ENCODE measurements at places on chromosomes 5 and 9.

DNA sequence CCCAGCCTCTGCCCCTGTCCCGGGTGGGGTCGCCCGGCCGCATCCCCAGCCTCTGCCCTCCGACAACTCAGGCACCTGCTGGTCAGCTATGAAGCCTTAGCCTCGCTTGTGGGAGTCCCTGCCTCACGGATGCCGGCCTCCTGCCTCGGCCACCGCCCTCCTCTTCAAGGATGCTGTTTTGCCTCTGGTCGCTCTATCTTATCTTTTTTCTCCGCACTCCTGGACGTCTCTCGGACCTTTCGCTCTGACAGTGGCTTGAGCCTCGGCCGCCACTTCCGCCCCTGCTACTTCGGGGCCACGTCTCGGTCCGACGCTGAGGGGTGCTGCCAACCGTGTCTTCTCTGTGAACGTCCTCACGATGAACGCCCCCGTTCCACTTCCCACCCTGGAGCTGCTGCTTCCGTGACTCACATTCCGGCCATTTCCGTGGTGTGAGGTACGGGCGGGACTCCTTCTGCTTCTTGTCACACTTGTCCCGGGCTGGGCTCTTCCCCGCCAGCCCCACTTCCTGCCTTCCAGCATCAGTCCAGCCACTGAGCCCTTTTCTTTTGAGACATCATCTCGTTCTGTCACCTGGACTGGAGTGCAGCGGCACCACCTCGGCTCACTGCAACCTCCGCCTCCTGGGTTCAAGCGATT, 26.3 kb downstream of the SLC9A3 start:
- DNase-seq, result no peak

DNA sequence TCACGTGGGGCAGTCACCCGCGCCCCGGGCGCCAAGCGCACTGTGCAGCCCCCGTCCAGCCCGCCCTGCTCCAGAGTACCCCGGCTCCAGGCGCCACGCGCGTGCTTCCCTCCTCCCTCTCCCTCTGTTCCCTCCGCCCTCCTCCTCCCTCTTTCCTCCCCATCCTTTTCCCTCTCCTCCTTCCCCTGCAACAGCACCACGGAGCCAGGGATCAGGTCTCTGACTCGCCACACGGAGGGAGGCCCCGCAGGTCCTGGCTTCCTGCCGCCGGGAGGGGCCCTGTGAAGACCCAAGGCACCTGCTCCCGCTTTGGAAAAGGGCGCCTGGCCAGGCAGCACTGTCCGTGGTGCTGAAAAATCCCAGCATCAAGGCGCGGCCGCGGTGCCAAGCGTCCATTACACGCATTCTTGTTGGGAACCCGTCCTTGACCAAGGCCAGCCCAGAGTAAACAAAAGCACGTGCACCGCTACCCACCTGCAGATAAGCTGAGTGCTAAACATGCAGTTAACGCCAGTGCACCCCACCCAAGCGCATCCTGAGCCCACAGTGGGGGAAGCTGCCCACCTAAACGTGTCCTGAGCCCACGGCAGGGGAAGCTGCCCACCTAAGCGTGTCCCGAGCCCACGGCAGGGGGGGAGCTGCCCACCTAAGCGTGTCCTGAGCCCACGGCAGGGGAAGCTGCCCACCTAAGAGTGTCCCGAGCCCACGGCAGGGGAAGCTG, 21.7 kb downstream of the SLC6A18 start:
- peak; percentile 4 for DNase-seq

DNA sequence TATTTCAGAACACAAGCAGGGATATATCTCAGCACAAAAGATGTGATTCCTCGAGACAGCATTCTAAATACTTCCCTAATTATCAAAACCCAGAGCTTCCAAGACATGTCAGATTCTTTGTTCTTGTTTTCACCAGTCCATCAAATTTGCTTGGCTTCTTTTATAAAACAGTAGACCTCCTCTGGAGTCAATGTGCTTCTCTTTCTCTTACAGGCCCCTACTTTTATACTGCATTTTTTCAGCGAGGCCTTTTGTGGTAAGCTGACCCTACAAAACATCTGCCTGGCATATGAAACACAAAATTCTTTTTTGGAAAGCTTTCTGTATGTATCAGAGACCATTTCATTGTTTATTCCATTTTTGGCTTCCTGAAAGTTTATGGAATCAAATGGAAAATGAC, 81.8 kb downstream of the ARSB start:
- DNase-seq, result no peak

DNA sequence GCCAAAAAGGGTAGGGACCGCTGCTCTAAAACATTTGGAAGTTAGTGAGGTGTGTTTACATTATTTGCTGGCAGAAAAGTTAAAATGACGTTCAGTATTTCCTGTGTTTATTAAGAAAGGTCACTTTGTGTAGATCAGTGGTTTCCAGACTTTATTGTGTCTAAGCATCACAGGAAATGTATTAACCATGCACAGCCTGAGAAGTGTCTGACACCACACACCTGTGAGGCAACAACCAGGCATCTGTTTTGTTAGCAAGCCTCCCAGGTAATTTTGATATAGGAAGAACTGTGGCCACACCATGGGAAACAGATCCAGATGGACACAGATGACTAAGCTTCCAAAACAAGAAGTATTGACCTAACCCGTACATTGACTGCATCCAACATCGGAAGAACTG, 12.0 kb downstream of the TTC1 start:
- no peak for DNase-seq

DNA sequence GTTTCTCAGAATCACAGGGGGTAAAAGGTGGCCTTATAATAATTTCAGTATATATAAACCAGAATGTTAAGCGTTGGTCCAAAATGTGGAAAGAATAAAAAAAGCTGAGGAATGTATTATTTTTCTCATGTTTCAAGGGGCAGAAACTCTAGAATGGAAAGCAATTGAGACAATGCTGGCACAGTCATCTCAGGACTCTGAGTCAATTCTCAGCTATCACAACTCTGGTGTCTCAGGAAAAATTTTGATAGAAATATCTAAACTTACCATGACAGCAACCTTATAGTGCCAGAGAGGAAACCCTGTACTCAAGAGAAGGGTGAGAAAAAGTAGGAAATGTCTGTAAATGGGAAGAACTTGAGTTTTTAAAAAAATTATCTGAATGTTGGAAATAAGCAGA, 1189.4 kb upstream of the NUDT12 start:
- no peak for DNase-seq

DNA sequence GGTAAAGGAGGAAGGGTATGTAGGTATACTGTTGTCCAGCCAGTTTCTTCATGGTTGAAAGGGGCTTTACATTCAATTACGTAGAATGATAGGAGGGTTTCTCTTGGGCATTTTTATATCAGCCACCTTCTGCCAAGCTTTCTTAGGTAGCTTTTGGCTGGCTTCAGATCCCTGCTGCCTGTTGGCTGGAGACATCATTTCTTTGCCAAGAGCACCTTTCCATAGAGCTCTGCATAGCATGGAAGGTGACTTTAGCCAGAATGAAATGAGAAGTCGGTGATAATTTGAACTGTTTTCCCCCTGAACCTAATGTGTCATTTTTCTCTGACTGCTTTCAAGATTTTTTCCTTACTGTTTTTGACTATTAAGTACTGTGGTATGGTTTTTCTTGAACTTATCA, 26.9 kb downstream of the TMEFF1 start:
- no peak for DNase-seq

DNA sequence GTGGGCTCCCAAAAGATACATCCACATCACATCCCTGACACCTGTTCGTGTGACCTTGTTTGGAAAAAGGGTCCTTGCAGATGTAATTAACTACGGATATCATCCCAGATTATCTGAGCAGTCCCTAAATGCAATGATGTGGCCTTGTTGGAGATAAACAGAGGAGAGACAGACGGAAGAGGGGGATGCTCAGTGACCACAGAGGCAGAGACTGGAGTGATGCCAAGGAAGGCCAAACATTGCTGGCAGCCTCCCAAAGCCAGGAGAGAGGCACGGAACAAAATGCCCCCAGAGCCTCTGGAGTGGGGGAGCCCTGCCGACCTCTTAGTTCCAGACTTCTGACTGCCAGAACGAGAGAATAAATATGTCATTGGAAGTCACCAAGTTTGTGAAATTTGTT, 15.0 kb upstream of the VAV2 start:
- no peak for DNase-seq

- no peak for DNase-seq
These were observed 19.8 kb downstream of the PUM3 start for GRCh38 chr9:2824054-2824453.

GRCh38 chr9:94996641-94997040, 270.1 kb downstream of the AOPEP start:
- DNase-seq, result no peak

DNA sequence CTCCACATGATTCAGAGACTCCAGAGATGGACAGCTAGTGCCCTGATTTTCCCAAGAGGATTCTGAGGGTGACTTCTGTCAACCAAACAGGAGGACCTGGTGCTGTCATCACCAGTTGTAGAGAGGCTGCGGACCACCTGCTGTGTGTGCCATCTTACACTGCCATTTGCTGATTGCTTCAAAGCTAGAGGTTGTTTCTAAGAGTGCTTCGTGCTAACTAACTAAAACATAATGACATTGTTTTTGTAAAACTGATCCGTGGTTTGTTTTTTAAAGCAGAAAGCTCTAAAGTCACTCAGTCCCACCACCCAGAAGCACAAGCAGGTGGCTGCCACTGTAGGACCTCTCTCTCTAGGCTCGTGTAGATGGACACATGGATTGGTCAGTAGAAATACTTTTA, 12.2 kb downstream of the TENT4A start:
- no peak for DNase-seq

- no peak for DNase-seq
These were observed 94.0 kb downstream of the CACNA1B start for GRCh38 chr9:137971477-137972138.

GRCh38 chr5:100760688-100761087, 142.4 kb downstream of the ST8SIA4 start:
- no peak for DNase-seq

DNA sequence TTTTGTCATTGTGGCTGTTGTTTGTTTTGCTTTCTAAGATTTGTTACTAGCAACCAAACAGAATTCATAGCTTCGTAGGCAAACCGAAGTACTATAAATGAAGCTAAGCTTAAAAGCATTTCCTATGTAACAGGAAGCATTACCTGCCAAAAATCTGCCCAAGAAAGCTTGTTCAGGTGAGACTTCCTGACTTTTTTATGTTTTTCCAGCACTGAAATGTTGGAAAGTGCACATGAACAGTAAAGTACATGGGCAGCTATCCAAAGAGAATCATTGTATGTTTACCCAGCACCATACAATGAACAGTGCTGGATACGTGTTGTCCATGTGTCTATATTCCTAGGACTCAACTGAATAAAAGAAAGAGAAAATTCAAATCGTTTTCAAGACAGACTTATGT, 247.1 kb downstream of the NFIB start:
- DNase-seq, result no peak

- DNase-seq, result peak; percentile 47
These were observed 175.6 kb downstream of the SEMA5A start for GRCh38 chr5:9370256-9370655.

DNA sequence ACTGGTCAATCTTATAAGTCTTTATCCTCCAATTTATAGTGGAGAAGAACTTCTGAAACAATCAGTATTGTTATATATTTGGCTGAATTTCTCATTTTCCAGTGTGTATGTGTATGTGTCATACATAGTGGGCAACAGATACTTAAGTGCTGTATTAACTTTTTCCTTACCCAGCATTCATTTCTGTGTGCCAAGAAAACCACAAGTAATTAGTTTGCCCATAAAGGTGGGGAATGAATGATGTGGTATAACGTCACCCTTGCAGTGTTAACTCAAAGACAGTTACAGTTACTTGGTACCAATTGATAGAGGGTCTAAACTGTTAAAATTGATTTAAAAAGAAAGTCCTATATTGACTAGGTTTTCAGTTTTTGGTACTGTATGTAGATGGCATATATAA, 2.0 kb downstream of the OGN start:
- DNase-seq, result no peak

DNA sequence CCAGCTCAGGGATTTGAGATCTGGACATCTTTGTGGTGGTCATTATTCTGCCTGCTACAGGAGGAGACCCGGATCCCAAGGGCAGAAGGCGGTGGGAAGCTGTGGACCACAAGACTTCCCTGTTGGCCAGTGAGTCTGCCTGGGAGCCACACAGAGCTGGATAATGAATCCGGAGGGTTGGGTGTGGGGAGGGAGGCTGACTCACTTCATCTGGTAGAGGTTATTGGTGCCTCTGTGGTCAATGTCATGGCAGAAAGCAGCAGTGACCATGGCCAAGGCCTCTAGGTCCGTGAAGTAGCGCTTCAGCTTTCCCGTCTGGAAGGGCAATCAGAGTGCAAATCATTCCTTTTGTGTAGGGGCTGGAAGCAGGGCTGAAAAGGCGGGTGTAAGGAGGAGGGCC, 58.5 kb downstream of the PDE6A start:
- DNase-seq, result peak; percentile 53

DNA sequence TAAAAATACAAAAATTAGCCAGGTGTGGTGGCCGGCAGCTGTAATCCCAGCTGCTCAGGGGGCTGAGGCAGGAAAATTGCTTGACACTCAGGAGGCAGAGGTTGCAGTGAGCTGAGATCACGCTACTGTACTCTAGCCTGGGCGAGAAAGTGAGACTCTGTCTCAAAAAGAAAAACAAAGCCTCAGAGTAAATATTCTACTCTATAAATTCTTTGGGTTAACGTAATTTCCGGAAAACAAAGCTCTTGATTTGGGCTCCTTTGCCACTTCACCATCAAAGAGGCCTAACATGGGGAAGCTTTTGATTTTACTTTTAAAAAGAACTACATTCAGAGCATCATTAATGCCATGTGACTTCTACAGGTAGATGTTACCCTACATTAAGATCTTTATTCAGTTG, 103.1 kb downstream of the SERINC5 start:
- no peak for DNase-seq

DNA sequence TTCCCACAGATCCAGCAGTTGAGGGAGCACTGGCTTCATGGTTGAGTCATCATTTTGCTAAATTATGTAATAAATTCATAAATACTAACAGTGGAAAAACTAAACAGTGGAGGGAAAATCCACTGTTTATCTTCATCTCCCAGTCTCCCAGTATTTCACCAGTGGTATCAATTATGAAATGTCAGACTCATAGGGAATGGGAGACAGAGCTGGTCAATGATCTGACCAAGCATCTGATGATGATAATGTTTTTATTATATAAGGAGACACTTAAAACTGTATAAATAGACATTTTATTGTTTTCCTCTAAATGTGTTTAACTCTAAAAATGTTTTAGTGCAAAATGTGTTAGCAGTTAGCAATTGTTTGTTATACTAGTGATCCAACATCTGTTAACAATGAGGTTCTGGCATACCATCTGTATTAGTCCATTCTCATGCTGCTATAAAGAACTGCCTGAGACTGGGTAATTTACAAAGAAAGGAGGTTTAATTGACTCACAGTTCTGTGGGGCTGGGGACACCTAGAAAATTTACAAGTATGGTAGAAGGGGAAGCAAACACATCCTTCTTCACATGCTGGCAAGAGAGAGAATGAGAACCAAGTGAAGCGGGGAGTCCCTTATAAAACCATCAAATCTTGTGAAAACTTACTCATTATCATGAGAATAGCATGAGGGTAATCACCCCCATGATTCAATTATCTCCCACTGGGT, 11.8 kb upstream of the REEP5 start:
- peak; percentile 82 for DNase-seq

DNA sequence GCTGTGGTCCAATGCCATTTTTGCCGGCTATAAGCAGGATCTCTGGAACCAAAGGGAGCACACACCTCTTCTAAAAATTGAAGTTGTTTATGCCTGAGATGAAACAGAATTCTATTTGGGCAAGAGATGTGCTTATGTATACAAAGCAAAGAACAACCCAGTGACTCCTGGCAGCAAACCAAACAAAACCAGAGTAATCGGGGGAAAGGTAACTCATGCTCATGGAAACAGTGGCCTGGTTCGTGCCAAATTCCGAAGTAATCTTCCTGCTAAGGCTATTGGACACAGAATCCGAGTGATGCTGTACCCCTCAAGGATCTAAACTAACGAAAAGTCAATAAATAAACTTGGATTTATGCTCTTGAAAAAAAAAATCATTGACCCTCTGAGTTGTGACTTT, 178.7 kb downstream of the CEMIP2 start:
- no peak for DNase-seq

All from fibroblast of mammary gland (primary cell).